Cortex of kidney (tissue), 1 donor: ENCODE measurements at places on chromosomes 7 and 10.

DNA sequence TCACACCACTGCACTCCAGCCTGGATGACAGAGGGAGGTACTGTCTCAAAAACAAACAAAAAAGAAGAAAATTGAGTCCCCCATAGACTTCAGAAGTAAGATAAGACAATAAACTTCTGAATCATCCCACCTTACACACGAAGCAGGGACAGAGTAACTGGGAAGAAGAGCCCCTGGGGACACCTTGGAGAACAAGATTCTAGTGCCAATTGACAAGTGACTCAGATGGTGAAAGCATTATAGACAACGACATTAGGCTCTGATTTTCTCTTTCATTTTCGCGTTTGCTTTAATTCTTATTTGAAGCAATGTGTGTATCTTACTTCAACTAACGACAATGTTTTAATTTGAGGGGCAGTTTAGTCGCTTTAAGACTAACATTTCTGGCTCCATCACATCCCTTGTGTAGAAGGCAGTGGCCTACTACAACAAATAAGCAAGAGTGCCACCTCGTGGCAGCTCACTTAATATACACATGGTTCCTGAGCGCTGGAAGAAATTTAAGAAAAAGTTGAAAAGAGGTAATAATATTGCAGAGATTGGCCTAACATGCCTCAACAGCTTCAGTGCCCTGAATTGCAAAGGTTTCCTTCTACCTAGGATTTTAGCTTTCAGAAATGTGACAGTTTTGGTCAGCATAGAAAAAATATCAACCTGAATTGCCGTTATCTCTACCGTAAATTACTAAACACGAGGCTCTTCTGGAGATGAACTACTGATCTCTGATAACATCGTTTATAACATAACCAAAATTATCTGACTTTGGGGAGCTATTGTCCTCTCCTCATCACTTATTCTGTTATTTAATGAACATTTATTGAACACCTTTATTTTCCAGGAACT, 36.7 kb downstream of the ASNS start:
- no peak for DNase-seq

GRCh38 chr7:29397398-29397797, 166.2 kb upstream of the PRR15 start:
- DNase-seq: no peak

DNA sequence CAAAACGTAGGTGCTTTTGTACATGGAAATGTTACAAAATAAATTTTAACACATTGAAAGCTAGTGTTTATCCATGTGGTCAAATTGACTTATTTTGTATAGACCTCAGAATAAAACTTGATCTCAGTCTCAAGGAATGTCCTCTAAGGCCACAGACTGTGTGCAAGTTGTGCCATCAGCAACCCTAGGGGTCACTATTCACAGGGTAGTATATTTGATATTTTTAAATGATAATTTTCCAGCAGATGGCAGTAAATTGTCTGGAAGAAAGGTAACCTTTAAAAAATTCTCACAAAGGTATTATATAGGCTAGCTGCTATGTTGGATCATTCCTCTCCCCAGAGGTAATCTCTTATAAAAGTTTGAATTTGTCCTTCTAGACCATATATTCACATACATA, 12.9 kb upstream of the SNX10 start:
- no peak for DNase-seq

- DNase-seq: no peak
Measured at GRCh38 chr7:124630395-124630794, 135.2 kb downstream of the GPR37 start.

DNA sequence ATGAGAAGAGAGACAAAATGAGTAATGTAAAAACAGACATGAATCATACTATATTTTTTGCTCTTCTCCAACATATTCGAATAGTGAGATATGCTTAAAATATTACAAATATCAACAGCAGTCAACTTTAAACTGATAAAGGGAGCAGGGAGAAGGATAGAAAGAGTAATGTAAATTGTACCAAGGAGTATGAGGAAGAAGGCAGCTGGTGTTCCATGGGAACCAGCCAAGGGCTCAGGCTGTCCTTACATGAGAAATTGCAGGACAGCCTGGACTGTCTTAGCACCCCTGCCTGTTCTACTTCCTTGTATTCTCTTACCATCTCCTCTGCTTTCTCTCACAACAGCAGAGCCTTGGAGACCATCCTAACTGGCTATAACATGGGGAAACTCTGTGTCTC, 128.7 kb downstream of the TSPAN12 start:
- no peak for DNase-seq

- DNase-seq: no peak
Measured at GRCh38 chr10:25206693-25207414, 32.1 kb downstream of the GPR158 start.

- DNase-seq: no peak
Measured at GRCh38 chr10:89738551-89739209, 37.3 kb downstream of the KIF20B start.

GRCh38 chr10:36720895-36721294, 404.5 kb upstream of the ANKRD30A start:
- DNase-seq: no peak

DNA sequence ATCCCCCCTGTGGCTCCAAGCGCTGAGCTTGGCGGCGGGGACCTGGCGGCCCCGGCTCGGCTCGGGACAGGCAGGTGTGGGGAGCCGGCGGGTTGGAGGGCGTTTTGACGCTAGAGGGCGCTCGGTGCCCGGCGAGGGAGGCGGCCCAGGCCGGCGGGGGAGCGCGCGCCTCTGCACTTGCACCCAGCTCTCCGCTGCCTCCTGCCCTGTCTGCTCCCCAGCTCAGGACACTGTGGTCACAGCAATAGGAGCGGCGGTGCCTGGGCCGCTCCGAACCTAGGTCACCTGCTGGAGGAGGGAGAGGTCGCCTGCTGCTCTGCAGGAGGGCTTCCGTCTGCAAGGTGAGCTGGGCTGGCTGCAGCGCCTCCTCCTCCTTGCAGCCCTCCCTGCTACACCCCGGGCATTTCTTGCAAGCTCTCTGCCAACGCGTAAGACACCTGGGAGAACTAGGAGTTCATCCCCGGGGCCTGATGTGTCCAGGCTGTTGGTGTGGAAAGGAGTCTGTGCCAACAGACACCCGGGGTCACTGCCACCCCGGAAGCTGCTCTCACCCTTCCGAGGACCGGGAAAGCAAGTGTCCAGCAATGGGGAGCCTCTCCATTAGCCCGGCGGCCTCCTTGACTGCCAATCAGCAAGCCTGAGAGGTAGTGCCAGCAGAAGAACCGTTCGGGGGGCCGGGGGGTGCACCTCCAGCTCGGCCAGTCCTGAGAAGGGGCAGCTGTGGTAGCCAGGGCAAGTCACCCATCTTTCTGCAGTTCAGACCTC, 620.4 kb downstream of the GALNT17 start:
- DNase-seq: no peak

GRCh38 chr7:107909445-107909844, 18.5 kb downstream of the DLD start:
- DNase-seq: no peak

DNA sequence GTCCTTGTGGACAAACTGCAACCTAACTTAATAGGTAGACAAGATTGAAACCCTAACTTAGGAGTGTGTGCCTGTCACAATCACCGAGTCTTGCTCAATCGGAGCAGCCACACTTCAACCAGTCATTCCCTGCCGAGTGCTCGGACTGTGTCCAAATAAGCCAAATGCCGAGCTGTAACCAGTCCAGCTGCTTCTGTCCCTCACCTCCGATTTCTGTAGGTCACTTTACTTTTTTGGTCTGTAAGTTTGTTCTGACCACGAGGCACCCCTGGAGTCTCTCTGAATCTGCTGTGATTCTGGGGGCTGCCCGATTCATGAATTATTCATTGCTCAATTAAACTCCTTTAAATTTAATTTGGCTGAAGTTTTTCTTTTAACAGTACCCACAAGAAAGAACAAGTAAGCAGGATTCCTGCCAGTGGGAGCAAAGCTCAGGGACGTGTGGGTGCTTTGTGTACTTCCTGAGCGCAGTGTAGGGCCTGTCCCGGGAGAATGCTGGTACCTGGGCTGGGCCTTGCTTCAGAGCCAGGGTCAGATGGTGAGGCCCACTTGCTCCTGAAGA, 140.1 kb downstream of the ACTR3B start:
- no peak for DNase-seq

- no peak for DNase-seq
Measured at GRCh38 chr7:41039981-41040380, 662.9 kb downstream of the INHBA start.

GRCh38 chr7:92557808-92558362, 29.3 kb downstream of the RBM48 start:
- DNase-seq: no peak

DNA sequence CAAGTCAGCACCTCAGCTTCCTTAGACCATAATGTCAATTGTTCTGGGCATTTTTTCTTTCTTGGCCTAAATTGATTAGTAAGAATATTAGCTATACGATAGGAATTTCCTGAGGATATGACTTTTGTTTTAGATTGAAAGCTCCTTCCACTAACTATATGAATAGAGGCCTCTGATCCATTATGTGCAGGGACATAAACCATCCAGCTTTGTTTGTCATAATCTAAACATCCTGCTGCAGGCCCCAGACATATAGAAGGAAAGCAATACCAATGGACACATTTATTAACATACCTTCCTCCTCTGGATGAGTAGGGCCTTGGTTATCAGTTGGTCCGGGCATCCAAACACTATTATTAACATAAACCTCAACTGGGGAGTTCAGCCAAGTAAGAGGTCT, 4.3 kb upstream of the GIMAP4 start:
- no peak for DNase-seq

DNA sequence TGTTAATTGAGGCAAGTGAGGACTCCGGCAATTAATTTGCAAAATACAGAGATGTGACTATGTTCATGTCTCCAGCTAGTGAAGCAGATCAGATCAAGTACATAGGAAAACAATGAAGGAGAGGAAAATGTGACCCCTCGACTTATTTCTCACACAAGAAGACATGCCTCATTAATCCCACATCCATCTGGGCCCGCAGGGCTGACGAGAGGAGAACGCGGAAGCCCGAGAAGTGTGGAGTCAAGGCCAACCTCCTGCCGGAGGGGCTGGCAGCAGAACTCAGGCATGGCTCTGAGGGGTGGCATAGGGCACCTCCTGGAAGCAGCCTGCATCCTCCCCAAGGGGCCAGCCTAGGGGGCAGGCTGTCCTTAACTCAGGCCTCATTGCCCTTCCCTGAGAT, 54.4 kb downstream of the ZNF503 start:
- DNase-seq: no peak

GRCh38 chr7:69412331-69413146, 185.7 kb upstream of the AUTS2 start:
- DNase-seq: no peak

GRCh38 chr10:118918587-118918986, 110.9 kb upstream of the NANOS1 start:
- DNase-seq: no peak

DNA sequence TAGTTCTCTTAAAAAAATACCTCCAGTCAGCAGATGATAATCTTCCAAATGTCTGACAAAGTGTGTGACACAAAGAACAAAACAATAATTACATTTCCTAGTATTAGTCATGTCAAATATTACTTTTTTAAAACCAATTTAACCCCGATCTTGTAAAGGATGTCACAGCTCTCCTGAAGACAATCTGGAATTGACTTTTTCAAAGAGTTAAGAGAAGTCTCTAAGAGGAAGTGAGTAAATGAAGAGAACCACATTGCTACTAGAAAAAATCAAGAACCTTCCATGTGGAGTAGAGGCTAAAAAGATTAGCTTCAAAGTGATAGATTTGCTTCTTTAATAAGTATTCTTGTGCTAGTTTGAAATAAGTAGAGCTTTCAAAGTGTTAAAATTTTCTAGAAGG, 218.2 kb upstream of the IMMP2L start:
- no peak for DNase-seq

- no peak for DNase-seq
Measured at GRCh38 chr7:21902240-21902639, 43.5 kb downstream of the CDCA7L start.

- DNase-seq: no peak
Measured at GRCh38 chr10:74179111-74179710, 28.2 kb downstream of the ADK start.

GRCh38 chr7:35520810-35521625, 173.9 kb downstream of the HERPUD2 start:
- no peak for DNase-seq

GRCh38 chr7:53600296-53600695, 564.9 kb downstream of the POM121L12 start:
- DNase-seq: no peak

DNA sequence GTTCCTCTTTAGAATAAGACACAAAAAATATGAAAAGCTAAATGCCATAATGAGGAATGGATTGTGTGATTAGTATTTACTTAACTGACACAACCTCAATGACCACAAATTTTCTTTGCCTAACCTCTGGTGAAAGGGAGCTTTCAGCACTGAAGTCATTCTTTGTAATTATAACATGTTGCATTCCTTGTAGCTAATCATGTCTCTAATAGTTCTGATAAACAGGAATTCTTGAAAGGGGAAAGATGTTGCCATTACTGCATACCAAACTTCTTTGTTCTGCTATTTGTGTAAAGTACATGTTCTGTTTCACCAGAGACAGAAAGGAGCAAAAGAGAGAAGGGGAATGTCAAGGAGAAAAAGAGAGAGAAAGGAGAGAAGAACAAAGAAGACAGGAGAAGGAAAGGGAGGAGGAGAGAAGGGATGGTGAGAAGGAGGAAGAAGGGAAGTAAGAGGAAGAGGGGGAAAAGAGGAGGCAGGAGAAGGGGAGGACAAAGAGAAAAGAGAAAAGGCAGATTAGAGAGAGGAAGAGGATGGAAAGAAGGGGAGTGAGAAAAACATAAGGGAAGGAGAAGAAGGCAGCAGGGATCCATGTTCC, 120.9 kb downstream of the SEMA3D start:
- no peak for DNase-seq

DNA sequence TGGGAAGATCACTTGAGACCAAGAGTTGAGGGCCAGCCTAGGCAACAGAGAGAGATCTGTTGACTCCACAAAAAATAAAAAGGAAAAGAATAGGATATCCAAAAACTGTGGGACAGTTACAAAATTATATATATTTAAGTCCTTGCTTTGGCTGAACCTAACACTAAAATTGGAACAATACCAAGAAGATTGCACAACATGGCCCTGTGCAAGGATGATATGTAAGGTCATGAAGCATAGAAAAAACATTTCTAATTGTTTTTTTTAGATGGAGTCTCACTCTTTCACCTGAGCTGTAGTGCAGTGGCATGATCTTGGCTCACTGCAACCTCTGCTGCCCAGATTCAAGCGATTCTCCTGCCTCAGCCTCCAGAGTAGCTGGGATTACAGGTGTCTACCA, 139.0 kb downstream of the TPST1 start:
- DNase-seq: no peak

DNA sequence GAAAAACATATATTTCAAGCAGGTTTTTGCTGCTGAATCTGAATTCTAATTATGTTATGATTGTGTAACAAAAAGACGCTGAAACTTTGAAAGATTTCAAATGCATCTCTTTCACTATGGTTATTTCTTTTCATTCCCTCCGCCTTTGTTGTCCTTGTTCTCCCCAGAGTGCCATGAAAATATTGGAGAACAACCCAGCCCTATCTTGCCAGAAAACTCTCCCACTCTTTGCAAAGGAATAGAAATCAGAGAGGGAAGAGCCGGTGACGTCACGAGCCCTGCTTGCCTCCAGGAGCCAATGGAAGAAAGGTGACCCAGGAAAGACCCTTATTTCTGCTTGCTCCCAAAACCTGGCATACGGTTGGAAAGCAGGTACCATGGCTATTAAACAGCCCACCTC, 3.4 kb downstream of the GFRA1 start:
- no peak for DNase-seq
